NCI-H526 (cell line): ENCODE measurements at places on chromosomes 1 and 21.

- DNase-seq: peak; percentile 94
These were observed 33.8 kb downstream of the RSPH1 start for GRCh38 chr21:42461881-42462877.

DNA sequence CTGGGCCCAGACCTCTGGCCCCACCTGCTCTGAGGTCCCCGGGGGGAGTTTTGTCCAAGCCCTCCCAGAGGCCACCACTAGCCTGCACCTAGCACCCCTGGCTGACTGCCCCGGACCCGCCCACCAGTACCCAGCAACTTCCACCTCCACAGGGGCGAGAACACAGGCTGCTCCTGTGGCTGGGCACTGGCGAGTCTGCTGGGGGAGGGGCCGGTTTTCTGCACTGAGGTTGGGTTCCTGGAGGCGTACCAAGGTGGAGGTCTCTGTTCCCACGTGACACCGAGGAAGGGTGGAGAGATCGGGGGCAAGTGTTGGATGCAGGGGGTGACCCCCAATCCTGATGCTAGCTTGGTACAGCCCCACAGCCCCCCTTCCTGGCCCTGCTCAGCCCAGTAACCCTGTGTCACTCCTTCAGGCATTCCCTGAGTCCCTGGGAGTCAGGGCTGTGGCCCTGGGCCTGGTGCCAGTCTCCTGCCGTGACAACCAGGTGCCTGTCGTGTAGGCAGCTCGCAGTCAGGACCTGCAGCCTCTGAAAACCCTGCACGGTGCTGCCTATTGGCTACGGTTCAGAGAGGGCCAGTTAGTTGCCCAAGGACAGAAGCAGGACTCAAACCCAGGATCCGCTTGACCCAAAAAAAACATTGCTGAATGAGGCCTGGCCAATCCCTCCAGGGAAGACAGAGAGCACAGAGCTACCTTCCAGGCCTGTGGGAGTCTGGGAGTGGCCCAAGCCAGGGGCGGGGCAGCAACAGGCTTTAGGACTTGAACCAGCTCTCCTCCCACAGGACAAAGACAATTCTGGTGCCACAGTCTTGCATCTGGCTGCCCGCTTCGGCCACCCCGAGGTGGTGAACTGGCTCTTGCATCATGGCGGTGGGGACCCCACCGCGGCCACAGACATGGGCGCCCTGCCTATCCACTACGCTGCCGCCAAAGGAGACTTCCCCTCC, 3.1 kb downstream of the ESPN start:
- no peak for DNase-seq

- no peak for DNase-seq
These were observed 9.4 kb downstream of the AKNAD1 start for GRCh38 chr1:108847494-108847893.

DNA sequence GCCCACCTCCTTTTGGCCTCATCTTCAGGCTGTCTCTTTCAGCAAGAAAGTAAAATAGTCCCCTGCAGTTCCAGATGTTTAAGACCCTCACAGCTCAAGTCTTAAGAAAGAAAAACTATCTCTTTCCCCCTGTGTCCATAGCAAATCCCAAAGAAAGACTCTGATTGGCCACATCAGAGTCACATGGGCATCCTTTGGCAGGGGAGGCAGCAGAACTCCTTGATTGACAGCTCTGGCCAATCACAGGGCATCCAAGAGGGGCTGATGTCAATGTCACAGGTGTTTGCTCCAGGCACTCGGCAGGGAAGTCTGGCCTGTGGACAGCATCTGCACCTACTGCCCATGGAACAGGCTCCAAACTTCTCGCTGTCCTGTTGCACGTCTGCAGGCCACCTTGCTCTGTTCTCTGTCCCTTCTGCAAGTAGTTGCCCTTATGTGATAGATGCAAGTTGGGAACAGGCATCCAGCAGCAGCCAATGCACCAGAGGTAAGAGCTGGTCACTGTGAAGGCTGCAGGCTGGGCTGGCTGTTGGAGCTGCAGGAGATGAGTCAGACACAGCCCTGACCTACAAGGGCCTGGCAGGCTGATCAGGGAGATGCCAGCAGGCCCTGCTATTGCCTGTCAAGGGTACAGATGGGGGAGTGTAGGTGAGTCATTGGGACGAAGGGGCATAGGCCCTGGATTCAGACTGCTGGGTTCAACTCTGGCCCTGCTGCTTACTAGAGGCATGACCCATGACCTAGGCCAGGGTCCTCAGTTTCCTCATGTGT, 96.8 kb upstream of the TMEM51 start:
- DNase-seq: no peak

DNA sequence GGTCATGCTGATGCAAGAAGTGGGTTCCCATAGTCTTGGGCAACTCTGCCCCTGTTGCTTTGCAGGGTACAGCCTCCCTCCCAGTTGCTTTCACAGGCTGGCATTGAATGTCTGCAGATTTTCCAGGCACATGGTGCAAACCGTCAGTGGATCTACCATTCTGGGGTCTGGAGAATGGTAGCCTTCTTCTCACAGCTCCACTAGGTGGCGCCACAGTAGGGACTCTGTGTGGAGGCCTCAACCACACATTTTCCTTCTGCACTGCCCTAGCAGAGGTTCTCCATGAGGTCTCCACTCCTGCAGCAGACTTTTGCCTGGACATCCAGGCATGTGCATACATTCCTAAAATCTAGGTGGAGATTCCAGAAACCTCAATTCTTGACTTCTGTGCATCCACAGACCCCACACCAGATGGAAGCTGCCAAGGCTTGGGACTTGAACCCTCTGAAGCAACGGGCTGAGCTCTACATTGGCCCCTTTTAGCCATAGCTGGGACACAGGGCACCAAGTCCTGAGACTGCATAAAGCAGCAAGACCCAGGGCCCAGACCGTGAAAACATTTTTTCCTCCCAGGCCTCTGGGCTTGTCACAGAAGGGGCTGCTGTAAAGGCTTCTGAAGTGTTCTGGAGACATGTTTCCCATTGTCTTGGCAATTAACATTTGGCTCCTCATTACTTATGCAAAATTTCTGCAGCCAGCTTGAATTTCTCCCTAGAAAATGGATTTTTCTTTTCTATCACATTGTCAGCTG, 466.2 kb upstream of the PBX1 start:
- DNase-seq: no peak

- DNase-seq: no peak
These were observed 70.6 kb upstream of the NFIA start for GRCh38 chr1:61011561-61012263.

- no peak for DNase-seq
These were observed 60.0 kb downstream of the INTS7 start for GRCh38 chr1:211975152-211975941.

DNA sequence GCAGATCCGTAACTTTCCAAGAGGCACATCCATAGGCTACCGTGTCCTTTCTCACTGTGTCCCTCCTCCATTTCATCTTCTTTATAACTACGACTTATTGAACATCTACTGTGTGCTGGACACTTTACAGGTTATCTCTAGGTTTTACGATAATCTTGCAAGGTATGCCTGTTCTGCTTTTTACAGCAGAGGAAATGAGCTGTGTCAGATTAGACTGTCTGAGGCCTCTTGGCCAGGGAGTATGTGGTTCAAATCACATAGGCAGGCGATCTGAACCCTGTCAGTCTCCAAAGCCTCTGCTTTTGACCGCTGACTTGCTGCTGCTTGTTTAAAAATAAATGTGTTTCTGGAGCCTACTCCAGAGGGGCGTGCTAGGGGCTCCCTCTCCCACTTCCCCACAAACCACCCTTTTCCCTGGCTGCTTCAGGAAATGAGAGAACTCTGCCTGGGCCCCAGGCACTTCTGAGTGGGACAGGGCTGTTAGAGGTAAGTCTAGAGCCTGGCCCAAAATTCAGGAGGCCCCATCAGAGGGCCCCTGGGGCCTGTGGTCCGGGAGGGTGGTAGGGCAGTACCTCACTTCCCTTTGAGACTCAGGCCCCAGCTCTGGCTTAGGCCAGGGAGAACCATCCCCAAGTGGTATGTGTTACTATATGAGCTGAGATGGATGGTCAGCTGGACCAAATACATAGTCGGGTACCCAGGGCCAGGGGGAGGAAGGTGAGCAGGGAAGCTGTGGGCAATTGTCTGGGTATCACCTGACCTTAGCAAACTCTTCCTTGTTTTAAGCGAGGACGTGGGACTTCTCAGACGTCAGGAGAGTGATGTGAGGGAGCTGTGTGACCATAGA, 4.4 kb downstream of the PSEN2 start:
- DNase-seq: no peak

DNA sequence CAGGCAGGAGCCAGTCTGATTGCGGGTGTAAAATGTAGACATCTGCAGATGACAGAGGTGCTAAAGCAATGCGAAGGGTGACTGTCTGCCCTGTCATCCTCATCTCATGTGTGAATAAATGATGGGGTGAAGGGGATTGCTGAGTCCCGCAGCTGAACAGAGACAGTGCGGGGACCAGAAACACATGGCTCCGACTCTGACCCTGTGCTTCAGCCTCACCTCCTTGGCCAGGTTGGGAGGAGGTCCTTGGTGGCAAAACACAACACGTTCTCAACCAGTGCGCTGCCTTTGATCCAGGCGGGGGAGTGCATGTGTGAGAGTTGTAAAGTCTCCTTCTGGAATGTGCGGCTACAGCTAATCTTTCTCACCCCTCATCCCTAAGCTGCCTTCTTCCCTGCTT, 32.0 kb upstream of the TTC22 start:
- no peak for DNase-seq

DNA sequence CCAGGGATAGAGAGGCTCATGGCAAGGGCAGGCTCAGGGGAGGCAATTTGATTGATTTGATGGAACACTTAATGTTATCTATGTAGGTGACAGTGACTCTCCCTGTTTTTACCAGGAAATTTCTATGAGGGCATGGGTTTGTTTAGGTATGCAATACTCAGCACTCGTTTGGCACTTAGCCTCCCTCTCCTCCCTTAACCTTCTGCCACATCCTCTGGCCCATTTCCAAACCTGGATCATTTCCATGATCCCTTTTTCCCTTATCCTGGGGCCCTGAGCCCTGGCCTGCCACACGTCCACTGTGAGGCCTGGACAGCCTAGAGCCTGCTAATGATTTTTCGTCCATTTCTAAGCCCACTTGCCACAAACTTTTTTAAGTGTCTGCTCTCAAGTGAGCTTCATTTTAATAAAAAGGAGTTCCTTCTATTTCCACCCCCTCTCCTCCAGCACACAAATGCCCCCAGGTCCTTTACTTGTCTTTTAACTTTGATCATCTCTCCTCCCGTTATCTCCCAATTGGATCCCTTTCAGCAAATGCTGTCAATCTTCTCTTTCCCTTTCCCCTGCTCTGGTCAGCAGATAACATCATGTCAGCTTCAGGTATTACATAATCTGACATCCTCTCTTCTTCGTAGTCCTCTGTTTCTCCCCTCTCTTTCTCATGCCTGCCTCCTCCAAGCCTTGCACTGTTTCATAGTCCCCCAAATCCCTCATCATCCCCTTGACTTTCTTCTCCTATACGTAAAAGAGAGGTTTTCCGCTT, 37.8 kb upstream of the GADD45A start:
- DNase-seq: no peak

GRCh38 chr1:24191860-24192259, 4.8 kb upstream of the IFNLR1 start:
- DNase-seq: no peak

DNA sequence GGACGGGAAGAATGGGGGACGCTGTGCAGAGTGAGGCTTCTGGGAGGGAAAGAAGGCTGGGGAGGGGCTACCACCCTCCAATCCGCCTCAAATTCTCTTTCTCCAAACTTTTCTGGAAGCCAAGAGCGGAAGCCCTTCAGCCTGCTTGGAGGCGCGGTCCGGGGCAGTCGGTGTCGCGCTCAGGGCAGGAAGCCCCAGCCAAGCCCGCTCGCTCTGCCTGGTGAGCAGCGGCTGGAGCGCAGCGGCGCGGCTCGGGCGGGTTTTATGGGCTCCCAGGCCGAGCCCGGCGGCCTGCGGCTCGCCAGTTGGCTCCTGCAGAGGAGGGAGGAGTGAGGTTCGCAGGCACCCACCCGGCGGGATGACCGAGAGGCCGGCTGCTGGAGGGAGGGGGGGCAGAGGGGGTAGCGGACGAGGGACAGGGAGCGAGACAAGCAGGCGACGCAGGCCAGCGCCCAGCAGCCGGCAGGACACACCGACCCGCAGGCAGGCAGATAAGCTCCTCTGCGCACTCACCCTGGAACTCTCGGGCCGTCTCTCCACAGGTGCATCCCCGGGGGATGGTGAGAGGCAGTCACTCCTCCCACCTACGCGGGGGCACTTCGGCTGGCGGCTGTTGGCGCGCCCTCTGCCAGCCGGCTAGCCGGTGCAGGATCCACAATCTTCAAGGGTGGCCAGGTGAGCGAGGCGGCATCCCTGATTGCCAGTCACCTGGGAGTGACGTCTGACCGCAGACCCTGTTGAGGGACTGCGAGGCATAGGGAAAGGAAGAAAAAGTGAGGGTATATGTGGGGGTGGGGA, at the start of gene AVPR1B:
AVPR1B (minus strand) TSS at position 238 of the 798 bp plus-strand sequence. CDS start 498 bp downstream, outside the sequence.
- DNase-seq: peak; percentile 51

- DNase-seq: no peak
These were observed 36.2 kb downstream of the B3GALNT2 start for GRCh38 chr1:235468004-235468403.

GRCh38 chr1:185396126-185396525, 79.1 kb upstream of the IVNS1ABP start:
- DNase-seq: no peak

DNA sequence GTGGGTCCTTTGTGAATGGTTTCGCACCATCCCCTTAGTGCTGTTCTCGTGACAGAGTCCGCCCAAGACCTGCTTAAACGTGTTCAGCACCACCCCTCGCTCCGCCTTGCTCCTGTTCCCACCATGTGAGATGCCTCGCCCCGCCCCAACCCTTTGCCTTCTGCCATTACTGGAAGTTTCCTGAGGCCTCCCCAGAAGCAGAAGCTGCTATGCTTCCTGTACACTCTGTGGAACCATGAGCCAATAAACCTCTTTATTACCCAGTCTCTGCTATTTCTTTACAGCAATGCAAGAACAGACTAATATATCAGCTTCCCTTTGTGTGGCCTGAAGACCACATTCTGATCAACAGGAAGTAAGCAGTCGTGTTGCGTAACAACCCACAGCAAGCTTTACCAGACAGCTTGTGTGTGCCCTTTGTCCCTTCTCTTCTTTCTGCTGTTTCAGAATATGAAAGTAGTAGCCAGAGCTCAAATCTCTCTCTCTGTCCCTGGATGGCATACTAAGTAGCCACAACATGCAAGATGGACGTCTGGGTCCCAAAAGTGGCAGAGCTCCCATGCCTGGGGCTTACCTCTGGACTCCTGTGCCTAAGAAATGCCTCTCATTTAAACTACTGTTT, 14.1 kb downstream of the HENMT1 start:
- DNase-seq: no peak

DNA sequence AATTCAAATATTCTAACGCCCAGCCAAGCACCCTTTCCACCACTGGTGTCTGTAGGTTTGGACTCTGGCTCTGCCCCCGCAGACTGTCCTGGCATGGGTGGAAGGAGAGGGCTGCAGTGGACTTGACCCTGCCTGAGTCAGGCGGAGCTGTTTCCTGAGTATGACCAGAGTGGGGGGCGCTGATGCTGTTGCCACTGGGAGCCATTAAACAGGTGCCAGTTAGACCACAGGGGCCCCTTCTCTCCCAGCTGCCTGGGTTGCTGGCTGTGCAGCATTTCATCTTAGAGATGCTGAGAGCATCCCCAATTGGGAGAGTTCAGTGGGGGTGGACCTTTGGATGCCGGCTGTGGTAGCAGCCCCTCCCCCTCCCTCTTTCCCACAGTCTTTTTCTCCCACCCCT, 539.5 kb downstream of the MATN1 start:
- DNase-seq: no peak
